ENCODE measurements at places on chromosomes 4 and X.

- H3K36me3 ChIP-seq, result no peaks in the 10 kb centered on the region
- no peaks in the 10 kb centered on the region for H3K27me3 ChIP-seq
- H3K27ac ChIP-seq, result no peak overlapping the region
- H3K4me3 ChIP-seq, result no peak overlapping the region
- no peaks in the 10 kb centered on the region for H3K4me1 ChIP-seq
Observed at GRCh38 chr4:19707876-19708275, 543.8 kb upstream of the SLIT2 start.

DNA sequence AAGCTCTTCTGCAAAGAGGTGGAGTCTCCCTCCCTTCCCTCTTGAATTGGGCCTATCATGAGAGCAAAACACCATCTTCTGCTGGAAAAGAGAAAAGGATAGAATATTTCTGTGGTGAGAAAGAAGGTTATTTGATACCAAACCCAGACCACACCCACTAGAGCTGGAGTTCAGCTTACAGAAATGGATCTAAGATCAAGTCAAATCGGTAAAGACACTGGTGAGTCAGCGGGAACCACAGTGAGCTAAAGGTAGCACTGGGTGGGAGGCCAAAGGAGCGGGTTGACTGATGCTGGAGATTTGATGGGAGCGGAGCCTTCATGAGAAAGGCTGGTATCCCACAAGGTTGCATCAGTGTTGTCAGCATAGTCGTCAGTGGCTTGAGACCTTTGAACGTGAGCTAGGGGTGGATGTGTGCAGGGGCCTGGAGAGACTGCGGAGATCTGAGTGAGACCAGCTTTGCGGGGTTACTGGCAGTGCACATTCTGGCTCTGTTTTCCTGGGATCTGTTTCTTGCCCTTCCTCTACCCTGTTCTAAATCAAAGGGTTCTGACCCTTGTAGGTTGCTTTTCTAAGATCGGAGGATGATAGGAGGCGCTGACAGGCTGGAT is 106.4 kb upstream of the SCOC start:
- no peaks in the 10 kb centered on the region for H3K36me3 ChIP-seq
- H3K27ac ChIP-seq, result no peak overlapping the region
- H3K4me1 ChIP-seq, result peaks cover 6% of the 10 kb centered on the region
- DNase-seq, result no peak
- H3K4me3 ChIP-seq, result no peak overlapping the region

- no peak overlapping the region for H3K27ac ChIP-seq
- no peaks in the 10 kb centered on the region for H3K27me3 ChIP-seq
- H3K4me1 ChIP-seq, result no peaks in the 10 kb centered on the region
- H3K4me3 ChIP-seq, result no peak overlapping the region
- H3K36me3 ChIP-seq, result no peaks in the 10 kb centered on the region
Observed at GRCh38 chr4:174874898-174875297, 43.3 kb upstream of the ADAM29 start.

DNA sequence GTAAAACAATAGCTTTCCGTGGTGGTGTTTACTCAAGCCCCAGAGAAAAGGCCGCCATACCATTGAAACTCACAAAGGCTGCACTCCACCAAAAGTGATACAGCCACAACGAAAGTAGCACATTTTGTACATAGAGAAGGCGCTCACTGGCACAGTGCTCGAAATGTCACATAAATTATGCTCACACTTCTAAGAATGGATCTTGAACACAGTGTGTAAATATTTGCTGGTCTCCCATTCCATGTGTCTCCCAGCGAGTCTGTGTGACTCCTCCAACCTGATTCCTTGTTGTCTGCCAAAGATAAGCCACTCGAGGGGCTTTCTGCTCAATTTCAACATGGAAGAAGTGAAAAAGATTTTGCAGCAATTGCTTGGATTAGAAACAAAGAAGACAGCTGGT is 234.0 kb upstream of the VCX3A start:
- H3K4me1 ChIP-seq, result no peaks in the 10 kb centered on the region
- no peak overlapping the region for H3K4me3 ChIP-seq
- no peak overlapping the region for H3K27ac ChIP-seq
- no peak for DNase-seq
- no peaks in the 10 kb centered on the region for H3K36me3 ChIP-seq
- no peaks in the 10 kb centered on the region for H3K27me3 ChIP-seq

DNA sequence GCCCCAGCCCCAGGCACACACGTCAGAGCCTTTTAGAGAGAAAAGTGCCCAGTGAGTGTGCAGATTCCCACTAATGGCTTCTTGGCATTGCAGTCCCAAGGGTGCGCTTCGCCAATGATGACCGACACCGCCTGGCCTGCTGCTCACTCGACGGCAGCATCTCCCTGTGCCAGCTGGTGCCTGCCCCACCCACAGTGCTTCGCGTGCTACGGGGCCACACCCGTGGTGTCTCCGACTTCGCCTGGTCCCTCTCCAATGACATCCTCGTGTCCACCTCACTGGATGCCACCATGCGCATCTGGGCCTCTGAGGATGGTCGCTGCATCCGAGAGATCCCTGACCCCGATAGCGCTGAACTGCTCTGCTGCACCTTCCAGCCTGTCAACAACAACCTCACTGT is 2.9 kb downstream of the WDR13 start:
- H3K4me3 ChIP-seq, result no peak overlapping the region
- H3K4me1 ChIP-seq, result peaks cover 8% of the 10 kb centered on the region
- no peaks in the 10 kb centered on the region for H3K27me3 ChIP-seq
- H3K27ac ChIP-seq, result no peak overlapping the region
- no peak for DNase-seq

GRCh38 chrX:75086731-75087195 is 69.3 kb downstream of the ABCB7 start:
- no peak for DNase-seq
- H3K36me3 ChIP-seq, result peaks cover 6% of the 10 kb centered on the region
- H3K27me3 ChIP-seq, result peaks cover 17% of the 10 kb centered on the region
- H3K4me1 ChIP-seq, result peaks cover 20% of the 10 kb centered on the region

DNA sequence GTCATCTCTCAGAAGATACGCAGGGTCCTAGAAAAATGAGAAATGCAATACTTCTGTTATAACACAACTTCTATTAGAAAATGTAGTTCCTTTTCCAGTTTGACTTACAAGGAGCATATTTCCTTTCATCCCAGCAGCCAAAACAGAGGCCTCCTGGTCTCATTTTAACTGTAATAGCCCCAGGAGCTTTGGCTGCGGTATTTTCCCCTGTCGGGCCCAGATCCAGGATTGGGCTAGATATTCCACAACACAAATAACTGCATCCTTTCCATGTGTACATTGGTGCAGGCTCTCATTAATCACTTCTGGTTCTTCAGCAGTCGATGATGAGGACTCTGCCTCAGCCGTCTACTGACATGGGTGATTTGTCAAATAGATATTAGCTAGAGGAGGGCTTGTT is 166.1 kb downstream of the TENM3 start:
- no peak overlapping the region for H3K27ac ChIP-seq
- H3K27me3 ChIP-seq, result peaks cover 3% of the 10 kb centered on the region
- no peaks in the 10 kb centered on the region for H3K36me3 ChIP-seq
- H3K4me1 ChIP-seq, result no peaks in the 10 kb centered on the region

DNA sequence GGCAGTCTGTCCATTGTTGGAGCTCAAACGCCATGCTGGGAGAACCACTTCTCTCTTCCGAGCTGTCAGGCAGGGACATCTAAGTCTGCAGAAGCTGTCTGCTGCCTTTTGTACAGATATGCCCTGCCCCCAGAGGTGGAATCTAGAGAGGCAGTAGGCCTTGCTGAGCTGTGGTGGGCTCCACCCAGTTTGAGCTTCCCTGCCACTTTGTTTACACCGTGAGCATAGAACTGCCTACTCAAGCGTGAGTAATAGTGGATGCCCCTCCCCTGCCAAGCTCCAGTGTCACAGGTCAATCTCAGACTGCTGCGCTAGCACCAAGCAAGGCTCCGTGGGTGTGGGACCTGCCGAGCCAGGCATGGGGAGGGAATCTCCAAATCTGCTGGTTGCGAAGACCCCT is 145.7 kb downstream of the VSIG4 start:
- H3K27ac ChIP-seq, result no peak overlapping the region
- H3K4me1 ChIP-seq, result peaks cover 9% of the 10 kb centered on the region
- DNase-seq, result no peak
- peaks cover 27% of the 10 kb centered on the region for H3K27me3 ChIP-seq

GRCh38 chr4:177448850-177449249 is 6.6 kb upstream of the AGA start:
- no peaks in the 10 kb centered on the region for H3K36me3 ChIP-seq
- peaks cover 19% of the 10 kb centered on the region for H3K4me1 ChIP-seq
- no peak for DNase-seq
- no peak overlapping the region for H3K27ac ChIP-seq
- H3K27me3 ChIP-seq, result no peaks in the 10 kb centered on the region

- H3K27ac ChIP-seq, result peak overlapping the region; percentile 90
- peaks cover 86% of the 10 kb centered on the region for H3K4me1 ChIP-seq
- H3K36me3 ChIP-seq, result peaks cover 44% of the 10 kb centered on the region
- DNase-seq, result no peak
- H3K4me3 ChIP-seq, result peak overlapping the region; percentile 56
Observed at GRCh38 chrX:136747003-136747986, 33.4 kb downstream of the ARHGEF6 start.

- no peak for DNase-seq
- H3K27me3 ChIP-seq, result peaks cover 40% of the 10 kb centered on the region
- H3K4me1 ChIP-seq, result no peaks in the 10 kb centered on the region
- no peak overlapping the region for H3K4me3 ChIP-seq
Observed at GRCh38 chrX:25158635-25159034, 142.9 kb upstream of the ARX start.

GRCh38 chr4:1177274-1178141 is 5.1 kb upstream of the SPON2 start:
- H3K4me3 ChIP-seq, result no peak overlapping the region
- H3K27me3 ChIP-seq, result peaks cover 17% of the 10 kb centered on the region
- H3K36me3 ChIP-seq, result peaks cover 2% of the 10 kb centered on the region
- no peak for DNase-seq
- peaks cover 11% of the 10 kb centered on the region for H3K4me1 ChIP-seq
- H3K27ac ChIP-seq, result no peak overlapping the region

DNA sequence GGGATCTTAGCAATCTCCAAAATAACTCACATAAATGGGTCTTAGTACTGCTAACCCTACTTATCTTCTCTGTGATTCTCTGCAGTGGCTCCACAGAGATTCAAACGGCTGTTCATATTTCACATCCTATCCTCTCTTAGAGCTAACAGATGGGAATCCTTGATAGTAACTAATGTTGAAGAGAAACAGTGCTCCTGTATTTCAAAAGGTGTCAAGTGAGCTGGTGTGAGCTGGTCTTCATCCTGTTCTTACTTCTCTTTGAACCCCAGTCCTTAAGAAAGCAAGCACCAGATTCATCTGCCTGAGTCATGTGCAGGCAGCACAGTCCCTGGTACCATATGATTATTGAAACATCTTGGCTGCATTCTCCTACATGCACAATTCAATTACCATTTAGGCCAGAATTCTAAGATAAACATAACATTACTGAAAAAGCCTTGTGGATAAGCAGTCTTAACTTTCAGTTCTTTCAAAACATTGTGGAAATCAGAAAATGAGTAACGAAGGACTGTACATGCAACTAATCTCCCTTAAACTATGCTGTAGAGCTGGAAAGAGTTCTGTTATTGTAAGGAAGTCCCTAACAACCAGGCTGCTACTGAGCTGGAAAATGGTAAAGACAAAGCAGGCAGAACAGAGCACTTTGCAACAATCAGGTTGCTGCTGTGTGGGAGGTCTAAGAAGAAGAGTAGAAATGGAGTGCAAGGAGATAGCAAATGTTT is 153.1 kb downstream of the NPNT start:
- no peak overlapping the region for H3K27ac ChIP-seq
- no peak overlapping the region for H3K4me3 ChIP-seq

DNA sequence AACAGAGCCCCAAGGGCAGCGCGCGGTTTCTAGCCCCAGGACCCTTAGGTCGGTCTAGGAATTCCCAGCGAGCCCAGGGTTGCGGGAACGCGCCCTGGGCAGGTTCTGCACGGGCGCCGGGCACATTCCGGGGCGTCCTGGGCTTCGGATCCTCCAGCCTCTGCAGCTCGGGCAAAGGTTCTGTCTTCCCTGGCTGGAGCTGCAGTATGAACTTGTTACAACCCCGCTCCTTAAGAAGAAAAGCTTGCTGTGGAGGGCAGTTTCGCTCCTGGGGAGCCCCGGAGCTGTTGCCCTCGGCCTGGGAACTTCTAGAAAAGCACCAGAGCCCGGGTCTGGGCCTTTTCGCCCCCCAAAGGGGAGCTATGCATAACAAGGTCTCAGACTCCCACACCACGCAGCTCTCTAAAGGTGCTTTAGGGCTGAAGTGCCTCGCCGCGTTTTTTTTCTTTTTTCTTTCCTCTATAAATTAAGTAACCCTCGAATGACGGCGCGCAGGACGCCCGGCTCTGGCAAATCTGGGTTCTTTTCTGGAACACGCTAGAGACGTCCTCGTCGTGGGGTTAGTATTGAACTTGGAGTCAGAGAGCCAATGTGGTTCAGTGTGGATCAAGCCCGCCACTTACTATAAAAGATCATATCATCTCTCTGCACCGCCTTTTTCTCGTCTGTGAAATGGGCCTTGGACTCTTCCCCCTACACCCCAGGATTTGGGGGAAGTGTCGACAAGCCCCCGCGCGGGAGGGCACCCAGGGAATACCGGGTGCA is 5.7 kb downstream of the MSX1 start:
- no peak for DNase-seq
- H3K36me3 ChIP-seq, result no peaks in the 10 kb centered on the region
- H3K27ac ChIP-seq, result peak overlapping the region; percentile 26
- no peak overlapping the region for H3K4me3 ChIP-seq

GRCh38 chr4:127580891-127581290 is 51.9 kb upstream of the INTU start:
- H3K4me1 ChIP-seq, result no peaks in the 10 kb centered on the region
- no peaks in the 10 kb centered on the region for H3K36me3 ChIP-seq
- H3K4me3 ChIP-seq, result no peak overlapping the region
- DNase-seq, result no peak
- no peak overlapping the region for H3K27ac ChIP-seq
- H3K27me3 ChIP-seq, result no peaks in the 10 kb centered on the region

DNA sequence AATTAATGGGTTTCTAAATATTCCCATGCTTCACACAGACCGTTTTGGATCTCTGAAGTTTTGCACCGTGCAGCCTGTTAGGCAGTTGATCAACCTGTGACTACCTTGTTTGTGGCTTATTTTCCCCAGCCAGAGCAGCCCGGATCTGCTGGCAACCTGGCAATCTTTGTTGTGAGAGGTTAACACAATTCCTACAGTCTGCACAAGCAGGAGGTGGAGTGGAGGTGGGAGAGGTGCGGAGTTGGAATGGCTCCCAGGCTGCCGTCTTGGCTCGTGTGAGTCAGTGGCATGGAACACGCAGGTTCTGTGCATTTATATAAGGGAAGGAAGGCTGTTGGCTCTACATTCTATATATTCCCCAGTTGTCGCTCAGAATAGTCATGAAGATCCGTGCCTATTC is 70.9 kb upstream of the STOX2 start:
- DNase-seq, result no peak
- peaks cover 5% of the 10 kb centered on the region for H3K4me1 ChIP-seq
- H3K27ac ChIP-seq, result no peak overlapping the region

- peaks cover 75% of the 10 kb centered on the region for H3K27me3 ChIP-seq
- H3K4me3 ChIP-seq, result no peak overlapping the region
- no peak overlapping the region for H3K27ac ChIP-seq
- H3K36me3 ChIP-seq, result peaks cover 37% of the 10 kb centered on the region
Observed at GRCh38 chrX:40080894-40081678, 16.7 kb downstream of the BCOR start.
